Effector memory CD8-positive, alpha-beta T cell (primary cell): ENCODE measurements at places on chromosomes 7 and 10.

DNA sequence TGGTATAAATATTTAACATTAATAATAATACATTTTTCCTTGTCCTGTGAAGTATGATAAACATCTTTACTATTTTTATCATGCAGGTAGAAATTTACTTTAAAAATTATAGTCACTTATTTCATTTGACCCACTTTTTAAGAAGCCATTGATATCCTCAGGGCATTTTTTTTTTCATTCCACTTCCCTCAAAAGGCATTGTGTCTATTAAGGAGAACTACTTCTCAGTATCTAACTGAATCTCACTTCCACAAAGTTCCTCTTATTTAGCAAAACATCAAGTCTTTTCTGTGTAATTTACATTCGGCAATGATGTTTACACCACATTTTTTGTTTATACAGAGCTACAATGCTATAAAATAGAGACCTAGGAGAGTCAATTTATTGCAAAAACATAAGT lies 388.2 kb upstream of the AKR1E2 start:
- DNase-seq, result no peak

DNA sequence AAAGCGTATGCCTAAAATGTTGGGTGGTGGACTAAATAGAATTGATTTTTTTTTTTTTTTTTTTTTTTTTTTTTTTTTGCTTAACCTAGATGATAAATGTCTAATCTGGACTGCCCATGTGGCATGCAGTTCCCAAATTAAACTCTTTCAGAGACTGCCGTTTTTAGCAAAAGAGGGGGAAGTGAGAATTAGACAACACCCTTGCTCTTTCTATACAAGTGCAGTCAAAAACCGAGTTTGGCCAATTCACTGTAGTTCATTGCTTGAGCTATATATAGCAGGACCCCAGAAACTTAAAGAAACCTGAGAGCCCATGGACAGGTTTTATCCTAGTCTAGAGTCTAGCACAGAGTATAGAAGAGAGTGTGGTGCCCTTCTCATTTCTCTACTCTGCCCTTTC lies 141.9 kb downstream of the GRM3 start:
- no peak for DNase-seq

DNA sequence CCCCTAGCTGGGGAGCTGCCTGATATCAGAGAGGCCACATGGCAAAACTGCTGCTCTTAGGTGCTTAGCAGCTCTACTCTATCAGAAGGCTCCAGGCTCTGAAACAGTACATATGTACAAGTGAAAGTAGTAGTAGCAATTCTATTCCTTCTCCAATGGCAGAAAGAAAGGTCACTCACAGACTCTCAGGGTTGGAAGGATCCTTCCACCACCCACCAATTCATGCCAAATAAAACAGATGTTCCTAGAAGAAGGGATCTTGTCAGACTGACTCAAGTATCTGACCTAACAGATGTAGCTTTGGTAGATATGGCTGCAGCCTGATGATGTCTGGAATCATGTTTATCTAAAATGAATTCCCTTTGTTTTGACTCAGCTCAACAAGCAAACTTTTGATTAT lies 8.0 kb upstream of the ALDH18A1 start:
- no peak for DNase-seq

DNA sequence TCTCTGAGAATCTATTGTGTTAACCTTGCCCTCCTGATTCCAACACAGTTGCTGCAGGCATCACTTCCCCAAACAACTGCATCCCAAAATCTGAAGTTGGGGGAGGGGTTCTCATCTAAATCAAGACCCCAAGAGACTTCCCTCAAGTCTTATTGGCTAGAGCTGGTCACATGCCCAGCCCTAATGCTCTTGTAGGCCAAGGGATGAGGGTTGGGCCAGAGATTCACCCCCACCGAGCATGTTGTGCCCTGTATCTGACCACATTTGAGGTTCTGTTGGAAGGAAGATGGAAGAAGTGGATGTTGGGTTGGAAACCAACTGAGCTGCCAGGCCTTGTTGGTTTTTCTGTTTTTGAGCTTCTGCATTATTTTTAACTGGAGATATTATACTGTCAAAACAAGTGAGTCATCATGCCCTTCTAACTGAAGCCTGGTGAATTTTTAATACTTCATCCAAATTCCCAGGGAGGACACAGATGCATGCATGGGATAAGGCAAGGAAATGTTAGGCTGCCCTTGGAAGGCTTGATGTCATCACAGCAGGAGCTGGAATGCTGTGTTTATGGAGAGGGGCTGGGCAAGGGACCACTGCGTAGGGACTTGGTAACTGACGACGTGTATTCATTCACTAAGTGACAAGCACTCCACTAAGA lies 68.6 kb upstream of the CACUL1 start:
- no peak for DNase-seq

- DNase-seq, result no peak
Measured at GRCh38 chr7:36311539-36311938, 78.1 kb upstream of the ANLN start.
